ENCODE measurements at places on chromosomes 1 and 21.

- DNase-seq = no peak
Measured at GRCh38 chr1:236033336-236033735, 31.6 kb downstream of the NID1 start.

- no peak for DNase-seq
Measured at GRCh38 chr1:192168964-192169363, 10.7 kb downstream of the RGS18 start.

GRCh38 chr1:28516518-28516956, 10.7 kb downstream of the RCC1 start:
- DNase-seq = no peak

DNA sequence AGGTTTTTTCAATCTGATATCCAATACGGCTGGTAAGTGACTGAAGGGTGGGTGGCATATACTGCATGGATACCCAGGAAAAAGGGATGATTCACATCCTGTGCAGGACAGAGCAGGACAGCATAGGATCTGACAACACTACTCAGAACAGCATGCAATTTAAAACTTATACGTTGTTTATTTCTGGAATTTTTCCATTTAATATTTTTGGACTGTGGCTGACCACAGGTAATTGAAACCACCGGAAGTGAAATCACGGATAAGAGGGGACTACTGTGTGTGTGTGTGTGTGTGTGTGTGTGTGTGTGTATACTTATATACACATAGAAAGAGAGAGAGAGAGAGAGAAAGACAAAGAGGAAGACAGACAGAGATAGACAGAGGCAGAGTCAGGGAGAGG, 23.0 kb downstream of the ERICH3 start:
- no peak for DNase-seq

- no peak for DNase-seq
Measured at GRCh38 chr1:12340544-12340930, 110.7 kb downstream of the VPS13D start.

DNA sequence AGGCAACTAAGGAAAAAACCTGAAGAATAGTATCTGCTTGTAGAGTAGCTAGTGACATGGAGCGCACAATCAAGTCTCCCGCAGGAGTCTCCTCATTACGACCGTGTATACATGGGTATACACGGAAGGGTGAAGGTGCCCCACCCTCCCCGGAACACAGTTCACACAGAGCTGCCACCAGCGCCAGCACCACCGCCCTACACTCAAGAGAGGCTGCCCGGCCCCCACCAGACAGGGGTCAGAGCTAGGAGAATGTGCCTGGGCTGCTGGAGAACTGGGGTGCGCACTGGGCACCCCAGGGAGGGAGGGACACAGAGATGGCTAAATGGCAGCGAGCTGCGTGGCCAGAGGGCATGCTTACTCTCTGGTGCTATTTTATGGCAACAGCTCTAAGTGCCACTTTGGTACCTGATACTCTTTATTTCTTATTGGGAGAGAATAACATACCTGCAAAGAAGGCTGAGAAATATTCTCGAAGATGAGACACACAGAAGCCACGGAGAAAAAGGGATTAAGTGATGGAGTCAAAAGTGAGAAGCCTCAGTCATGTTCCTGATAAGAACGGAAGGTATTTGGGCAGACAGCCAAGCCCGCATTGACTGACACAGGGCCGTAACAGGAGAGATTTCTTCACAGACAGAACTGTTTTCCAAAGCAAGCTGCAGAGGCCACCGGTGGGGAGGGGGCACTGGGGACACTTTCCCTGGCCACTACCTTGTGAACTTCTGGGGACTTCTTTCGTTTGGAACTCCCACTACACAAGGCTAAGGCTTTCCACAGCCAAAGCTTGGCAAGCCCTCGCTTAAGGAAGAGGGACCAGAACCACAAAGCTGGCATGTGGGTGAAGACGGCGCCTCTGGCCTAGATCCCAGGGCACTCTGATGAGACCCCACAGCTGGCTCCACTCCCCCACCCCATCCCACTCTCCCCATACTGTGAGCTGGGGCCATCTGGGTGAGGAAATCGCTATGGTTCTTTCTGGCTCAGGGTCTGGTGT, 108.0 kb downstream of the PGBD5 start:
- no peak for DNase-seq

DNA sequence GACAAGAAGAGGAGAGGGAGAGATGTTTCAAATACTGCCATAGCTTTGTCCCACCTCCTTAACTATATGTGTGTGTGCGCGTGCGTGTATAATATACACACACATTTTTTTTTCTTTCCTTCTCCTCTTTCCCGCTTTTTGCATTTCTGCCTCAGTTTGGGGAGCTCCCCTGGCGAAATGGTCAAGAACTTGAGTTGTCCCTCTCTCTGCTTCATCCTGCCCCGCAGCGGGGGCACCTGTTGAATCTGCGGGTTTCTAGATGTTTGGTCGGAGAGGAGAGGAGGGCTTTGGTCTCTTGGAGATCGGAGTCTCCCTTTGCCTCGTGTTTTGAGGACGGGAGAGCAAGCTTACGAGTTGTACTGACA, 504 bp downstream of the SCCPDH start:
- no peak for DNase-seq

- no peak for DNase-seq
Measured at GRCh38 chr1:3564921-3565831, 46.1 kb downstream of the MEGF6 start.

- no peak for DNase-seq
Measured at GRCh38 chr21:37219761-37220432, 47.2 kb downstream of the VPS26C start.

- DNase-seq = no peak
Measured at GRCh38 chr1:156833603-156834002, 17.0 kb upstream of the SH2D2A start.

DNA sequence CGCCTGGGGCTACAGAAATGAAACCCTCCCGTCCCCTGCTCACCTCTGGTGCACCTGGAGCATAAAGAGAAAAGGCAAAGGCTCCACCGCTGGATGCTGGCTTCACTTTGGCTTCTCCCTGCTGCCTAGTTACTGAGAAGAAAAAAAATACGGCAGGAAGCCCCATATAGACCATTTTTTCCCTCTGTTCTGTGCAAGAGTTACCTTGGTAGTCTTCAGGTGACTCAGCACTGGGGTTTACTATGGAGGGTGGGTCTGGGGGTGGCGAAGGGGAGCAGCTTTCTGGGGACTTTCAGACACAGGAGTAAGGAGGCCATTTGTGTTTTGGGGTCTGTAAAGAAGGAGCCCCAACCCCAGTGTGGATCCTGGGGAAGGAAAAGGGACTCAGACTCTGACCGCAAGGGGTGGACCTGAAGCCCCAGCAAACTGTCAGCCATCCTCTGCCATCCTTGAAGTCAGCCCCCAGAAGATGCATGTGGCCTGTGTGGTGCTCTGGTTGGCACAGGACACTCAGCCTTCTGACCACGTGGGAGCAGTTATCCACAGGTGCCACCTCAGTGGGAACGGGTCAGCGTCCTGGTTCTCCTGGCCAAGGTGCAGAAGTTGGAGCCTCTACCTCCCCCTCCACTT, 25.9 kb upstream of the EPS8L3 start:
- DNase-seq = no peak

DNA sequence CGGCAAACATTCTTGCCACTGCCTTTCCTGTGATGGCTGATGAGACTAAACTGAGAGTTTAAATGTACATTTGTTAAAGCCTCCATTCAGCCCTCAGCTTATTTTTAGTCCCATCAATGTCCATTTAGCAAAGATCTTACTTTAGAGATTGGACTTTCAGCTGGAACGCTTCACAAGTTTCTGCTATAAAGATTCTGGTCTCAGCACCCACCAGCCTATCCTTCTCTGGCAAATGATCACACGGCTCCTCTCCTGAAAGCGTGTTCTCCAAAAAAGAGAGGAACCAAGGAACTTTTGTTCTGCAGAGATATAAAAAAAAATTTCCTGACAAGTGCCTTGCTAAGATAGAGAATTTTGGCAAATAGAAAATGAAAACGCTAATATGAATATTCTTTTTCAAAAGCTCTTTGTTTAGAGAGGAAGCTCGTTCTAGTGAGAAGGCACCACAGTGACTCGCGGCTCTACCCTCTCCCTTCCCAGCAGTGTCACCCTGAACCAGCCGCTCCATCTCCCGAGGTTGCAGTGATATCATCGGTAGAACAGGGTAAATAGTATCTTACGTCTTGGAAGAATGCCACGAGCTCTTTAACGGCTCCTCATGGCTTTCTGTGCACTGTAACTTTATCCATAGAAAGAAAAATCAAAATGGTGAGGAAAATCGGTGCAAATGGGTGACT, 200.2 kb downstream of the APP start:
- no peak for DNase-seq

- no peak for DNase-seq
Measured at GRCh38 chr1:229759037-229759435, 133.0 kb downstream of the URB2 start.

DNA sequence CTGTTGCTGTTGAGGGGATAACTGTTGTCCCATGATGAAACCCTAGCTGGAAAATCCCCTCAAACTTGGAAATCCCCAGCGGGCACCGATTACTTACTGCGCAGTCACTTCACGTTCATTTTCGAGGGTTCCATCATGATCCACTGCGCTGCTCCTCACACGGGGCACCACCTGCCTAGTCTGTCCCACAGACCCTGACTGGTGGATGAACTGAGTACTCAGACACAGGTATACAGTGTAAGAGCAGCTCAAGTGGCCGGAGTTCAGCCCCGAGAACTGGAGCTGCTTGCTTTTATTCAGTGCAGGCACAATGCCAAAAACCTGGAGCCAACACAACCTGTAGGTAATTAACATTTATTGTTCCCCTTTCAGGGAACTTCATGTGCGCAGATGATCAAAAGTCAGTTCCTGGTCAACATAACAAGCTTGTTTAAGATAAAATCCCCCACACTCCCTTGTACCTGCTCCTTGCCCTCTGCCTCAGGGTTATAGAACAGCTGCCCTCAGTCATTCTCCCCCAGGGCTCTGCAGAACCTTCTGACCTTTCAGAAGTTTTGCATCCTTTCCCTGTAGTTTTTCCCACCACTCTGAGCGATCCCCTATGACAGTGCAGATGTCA, 46.5 kb upstream of the PRELP start:
- no peak for DNase-seq

- peak; percentile 65 for DNase-seq
Measured at GRCh38 chr1:151762941-151763921, at the start of gene MRPL9. MRPL9 (minus strand) TSS chr1:151763496; CDS start chr1:151763479, 17 bp downstream.

DNA sequence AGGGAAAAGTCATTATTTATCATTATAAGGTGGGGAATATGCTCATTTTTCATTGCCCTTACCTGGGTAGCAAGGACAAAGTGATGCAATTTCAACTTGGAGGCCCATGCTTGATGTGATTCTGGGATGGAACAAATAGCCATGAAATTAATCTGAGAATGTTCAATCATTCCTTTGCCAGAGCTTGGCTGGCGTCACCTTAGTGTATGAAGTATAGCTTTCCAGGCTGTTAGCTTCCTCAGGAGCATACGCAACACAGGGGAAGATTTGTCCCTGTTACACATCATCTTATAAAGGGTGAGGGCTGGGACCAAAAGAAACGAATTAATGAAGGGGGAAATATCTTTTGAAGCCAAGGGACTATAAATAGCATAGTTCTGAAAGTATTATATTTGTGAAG, 91.4 kb upstream of the DEPDC1 start:
- DNase-seq = no peak

- no peak for DNase-seq
Measured at GRCh38 chr1:17914131-17914530, 159.0 kb downstream of the ACTL8 start.

DNA sequence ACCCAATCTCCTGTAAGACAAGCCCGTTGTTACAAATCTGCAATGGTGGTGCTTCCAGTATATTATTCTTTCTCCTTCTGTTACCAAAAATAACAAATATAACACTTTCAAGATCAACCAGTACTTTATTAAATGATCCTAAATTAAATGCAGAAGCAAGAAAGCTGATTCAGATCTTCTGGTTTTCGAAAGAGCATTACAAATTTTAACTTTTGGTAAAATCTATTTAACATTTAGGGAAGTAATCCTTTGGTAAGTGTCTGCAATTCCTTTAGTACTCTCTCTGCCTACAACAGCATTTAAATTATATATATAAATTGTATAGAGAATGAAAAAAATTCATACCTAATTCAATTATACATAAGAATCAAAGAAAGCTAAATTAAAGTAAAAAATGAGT, 198.6 kb upstream of the HMCN1 start:
- no peak for DNase-seq

GRCh38 chr1:18118078-18118477, 10.5 kb downstream of the IGSF21 start:
- peak; percentile 49 for DNase-seq

- no peak for DNase-seq
Measured at GRCh38 chr1:53951697-53952096, 5.5 kb downstream of the LRRC42 start.

DNA sequence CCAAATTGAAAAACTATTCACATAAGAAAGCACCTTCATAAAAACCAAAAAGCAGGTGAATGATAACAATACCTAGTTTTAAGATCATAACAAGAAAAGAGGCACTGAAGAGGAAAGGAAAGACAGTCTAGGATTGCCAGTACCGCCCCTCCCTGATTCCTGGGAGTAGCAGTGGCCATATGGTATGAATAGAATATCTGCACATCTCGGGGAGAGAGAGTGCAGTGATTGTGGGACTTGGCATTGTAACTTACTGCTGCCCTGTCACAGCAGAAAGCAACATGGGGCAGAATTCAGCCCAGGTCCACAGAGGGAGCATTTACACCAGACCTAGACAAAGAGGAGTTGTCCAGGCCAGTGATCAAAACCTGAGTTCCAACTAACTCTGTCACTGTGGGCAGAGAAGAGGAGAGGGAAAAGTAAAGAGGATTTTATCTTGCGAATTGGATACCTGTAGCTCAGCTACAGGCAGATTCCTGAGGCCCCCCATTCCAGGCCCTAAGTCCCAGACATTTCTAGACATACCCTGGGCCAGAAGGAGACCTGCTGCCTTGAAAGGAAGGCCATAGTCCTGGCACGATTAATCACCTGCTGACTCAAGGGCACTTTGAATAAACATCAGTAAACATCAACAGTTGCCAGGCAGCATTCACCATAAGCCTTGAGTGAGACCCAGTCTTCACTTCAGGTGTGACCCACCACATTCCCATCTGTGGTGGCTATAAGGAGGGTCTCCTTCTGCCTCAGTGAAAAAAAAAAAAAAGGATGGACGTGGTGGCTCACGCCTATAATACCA, 397.5 kb downstream of the TGFB2 start:
- no peak for DNase-seq

- DNase-seq = no peak
Measured at GRCh38 chr21:25385911-25386474, 221.3 kb downstream of the MRPL39 start.

GRCh38 chr1:158290321-158290844, 660 bp downstream of the CD1C start:
- DNase-seq = peak; percentile 59

DNA sequence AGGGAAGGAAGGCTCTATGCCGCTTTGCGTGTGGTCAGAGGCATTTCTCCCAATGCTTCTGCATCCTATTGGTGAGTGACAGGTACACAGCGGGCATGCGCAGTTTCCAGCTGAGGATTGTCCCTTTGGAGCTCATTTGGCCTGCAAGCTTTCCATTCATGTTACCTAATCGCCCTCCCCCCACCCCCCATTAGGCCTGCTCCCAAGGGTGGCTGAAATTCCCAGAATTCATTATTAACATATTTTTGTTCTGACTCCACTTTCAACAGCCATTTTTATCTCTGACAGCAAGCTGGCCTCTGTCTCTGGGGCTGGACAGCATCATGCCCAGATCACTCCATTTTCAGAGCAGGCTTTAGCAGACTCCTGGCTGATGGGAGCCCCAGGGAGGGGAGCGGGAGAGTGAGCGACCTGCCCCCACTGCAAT, 25.6 kb downstream of the MIS18A start:
- DNase-seq = no peak

GRCh38 chr1:16043521-16043920, at the start of gene CLCNKB:
CLCNKB (plus strand) TSS chr1:16043782; CDS start chr1:16044493, 711 bp downstream.
- no peak for DNase-seq

- no peak for DNase-seq
Measured at GRCh38 chr1:87329526-87330056, 911 bp downstream of the LMO4 start.

- no peak for DNase-seq
Measured at GRCh38 chr1:203361945-203362719, 11.2 kb upstream of the FMOD start.

All from GDM1 (cell line).